RWPE2 (cell line): ENCODE measurements at places on chromosomes 1 and 21.

- no peak for DNase-seq
Measured at GRCh38 chr1:35558374-35559316, 1.0 kb downstream of the NCDN start.

- no peak for DNase-seq
Measured at GRCh38 chr1:44660176-44660575, 14.1 kb downstream of the TMEM53 start.

DNA sequence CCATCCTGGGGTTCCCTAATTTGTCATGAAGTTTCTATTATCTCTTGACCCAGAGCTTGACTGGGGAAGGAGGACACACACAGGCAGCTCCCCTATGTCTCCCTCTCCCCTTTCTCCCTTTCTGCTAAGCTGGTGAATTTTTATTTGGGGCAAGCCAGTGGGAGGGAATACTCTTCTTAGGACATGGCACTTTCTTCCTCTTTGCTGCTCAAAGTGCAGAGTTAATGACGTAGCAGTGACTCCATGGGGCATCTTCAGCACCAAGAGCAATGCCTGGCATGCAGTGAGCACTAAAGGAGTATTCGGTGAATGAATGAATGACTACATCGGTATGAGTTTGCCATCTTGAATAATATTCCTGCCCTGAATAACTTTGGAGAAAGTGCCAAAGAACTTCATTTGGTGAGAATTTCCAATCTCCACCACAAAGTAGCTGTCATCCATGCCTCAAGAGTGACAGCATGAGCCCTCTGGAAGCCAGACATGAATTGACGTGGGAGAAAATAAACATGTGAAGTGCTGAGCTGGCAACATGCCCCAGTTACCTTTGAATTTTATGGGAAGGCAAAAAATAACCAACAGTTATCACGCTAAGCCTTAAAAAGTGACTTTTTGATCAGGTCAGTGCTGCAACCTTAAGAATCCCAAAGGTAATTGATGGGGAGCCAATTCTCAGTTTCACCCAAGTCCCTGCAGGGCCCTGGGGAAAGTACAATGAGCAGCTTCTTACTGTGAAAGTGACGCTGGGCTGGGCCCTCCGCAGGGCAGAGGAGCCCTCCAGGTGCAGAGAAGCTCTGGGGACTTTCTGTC is 22.1 kb upstream of the ATF3 start:
- DNase-seq: no peak

GRCh38 chr1:83741770-83742169 is 257.2 kb downstream of the TTLL7 start:
- no peak for DNase-seq

- DNase-seq: no peak
Measured at GRCh38 chr1:34500451-34500850, 254.4 kb upstream of the GJB5 start.

GRCh38 chr1:240562111-240562590 is 49.8 kb downstream of the GREM2 start:
- DNase-seq: no peak

- DNase-seq: no peak
Measured at GRCh38 chr1:223670458-223671159, 5.1 kb upstream of the CAPN8 start.

DNA sequence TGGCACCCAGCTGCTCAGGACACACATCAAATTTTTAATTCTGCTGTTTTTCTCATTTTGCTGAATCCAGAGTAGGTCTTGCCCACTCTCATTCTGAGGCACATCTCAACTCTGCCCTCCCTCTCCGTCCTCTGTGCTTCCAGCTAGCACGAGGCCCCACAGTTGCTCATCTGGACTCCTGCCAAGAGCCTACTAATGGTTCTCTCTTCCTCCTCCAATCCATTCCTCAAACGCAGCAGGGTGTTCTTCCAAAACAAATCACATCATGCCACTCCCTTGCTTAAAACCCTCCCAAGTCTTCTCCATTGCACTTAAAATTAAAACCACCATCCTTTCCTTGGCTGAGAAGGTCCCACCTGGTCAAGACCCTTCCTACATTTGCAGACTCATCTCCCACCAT is 49.8 kb upstream of the SCAF4 start:
- no peak for DNase-seq

DNA sequence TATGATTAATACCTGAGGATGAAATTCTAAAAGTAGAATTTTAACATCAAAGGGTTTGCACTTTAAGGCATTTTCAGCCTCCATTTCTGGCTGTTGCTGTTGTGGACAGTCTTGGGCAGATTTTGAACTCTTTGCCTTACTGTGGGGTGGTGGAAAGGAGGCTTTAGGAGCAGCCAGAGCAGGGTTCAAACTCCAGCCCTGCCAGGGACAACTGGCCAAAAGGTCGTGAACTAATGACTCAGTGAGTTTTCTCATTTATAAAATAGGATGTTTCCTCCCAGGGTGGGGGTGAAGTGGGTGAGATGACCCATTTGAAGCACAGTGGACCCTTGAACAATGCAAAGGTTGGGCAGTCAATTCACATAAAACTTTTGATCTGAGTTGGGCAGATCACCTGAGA is 36.7 kb downstream of the MAPKAPK2 start:
- DNase-seq: no peak

GRCh38 chr1:83554174-83554573 is 444.8 kb downstream of the TTLL7 start:
- DNase-seq: no peak

DNA sequence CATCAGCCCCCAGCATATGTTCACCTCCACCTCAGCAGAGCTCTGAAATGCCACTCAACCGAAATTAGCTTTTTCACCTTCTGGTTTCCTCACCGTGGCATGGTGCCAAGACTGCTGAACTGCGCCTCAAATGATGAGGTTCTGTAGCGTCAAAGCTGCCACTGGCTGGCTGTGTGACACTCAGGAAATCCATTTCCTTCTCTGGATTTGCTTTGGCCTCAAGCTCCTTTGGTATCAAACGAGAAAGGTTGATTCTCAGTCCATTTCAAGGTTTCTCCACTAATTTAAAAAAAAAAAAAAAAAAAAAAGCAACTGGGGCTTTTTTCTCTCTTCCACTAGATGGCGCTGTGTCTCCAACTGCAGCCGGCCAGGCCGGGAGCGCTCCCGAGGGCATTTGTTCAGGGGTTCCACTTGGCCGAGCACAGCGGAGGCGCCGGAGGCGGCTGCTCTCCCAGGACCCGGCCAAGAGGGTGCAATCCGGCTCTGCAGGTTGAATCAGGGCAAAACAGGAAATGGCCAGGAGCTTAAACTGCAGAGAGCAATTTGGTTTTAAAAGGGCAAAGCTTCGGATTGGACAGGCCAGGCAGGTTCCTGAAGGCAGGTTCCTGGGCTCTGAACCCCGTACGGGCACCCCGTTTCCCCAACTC is 26.5 kb upstream of the PLA2G2C start:
- peak; percentile 78 for DNase-seq

DNA sequence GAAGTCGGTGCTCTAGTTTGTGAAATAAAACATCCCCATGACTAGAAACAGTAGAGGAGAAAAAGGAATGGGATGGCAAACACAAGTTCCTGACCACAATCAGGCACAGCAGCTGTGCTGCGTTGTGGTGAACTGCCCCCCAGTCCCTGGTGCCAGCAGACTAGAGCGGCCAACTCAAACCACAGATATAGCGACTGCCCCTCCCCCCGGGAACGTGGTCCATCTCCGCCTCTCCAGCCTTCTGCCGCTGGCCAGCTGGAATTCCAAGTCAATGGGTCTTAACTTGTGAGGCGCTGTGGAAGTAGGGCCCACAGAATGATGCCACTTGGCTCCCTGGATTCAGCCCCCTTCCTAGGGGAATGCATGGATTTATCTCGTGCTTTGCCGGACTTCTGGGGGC is 41.6 kb upstream of the ZNF678 start:
- DNase-seq: no peak

DNA sequence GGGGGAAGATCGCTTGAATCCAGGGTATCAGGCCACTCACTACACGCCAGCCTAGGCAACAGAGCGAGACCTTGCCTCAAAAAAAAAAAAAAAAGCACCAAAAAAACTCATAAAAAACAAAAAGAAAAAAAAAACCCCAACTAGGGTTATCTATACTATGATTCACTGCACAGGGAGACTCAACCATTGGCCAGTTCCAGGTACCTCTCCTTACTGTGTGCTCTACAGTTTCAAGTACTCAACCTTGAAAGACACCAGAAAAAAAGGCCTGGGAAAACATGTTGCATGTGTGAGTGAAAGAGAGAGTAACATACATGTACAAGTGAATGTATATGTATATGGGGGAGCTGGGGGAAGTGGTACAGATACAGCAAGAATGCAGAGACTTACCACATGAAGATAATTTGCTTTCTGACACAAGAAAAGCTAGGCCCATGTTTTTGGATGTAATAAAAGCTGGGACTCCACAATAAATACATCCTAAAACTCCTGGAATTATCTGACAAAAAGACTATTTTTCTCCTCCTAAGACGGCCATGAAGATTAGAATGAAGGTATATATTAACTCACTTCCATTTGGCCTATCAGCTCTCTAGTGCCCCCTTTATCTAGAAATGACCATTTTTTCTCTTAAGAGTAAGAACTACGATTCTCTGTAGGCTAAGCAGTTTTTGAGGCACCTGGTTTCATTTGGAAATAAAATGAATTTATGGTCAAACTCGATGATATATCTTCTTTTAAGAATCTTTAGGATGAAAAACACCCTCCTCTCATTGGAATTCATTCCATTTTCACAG is 52.2 kb downstream of the SLC27A3 start:
- no peak for DNase-seq

DNA sequence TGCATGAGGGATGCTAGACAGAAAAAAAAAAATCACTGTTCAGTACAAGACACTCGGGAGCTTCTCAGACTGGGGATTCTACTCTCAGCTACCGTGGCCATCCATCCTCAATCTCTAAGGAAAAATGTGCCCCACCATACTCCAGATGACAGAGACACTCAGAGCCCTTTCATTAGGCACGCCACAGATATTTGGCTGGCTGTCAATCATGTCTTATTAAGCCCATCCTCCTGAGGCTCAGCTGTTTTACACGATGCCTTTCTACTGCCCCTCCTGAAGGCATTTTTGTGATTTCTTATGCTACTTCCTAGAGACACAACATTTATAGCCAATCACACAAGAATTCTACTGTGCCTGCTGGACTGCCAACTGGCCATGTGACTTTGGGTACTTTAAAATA is 92.9 kb downstream of the KIF14 start:
- no peak for DNase-seq

GRCh38 chr1:204345941-204346645 is 13.6 kb downstream of the PLEKHA6 start:
- no peak for DNase-seq

GRCh38 chr1:24912376-24913273 is 17.5 kb downstream of the RUNX3 start:
- DNase-seq: no peak

DNA sequence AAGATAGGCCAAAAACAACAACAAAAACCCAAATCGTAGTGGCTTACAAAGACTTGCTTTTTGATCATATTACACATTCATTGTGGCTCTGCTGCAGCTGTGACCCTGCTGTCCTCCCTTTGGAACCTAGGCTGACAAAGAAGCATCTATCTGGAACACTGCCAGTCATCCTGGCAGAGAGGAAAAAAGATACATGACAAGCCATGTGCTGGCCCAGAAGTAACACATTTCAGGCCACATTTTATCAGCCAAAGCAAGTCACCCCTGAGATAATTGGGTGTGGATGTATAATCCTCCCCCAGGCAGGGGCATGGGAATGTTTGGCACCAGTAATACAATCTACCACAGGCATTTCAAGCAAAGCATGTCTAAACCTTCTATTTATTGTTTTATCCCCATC is 37.2 kb upstream of the AGO1 start:
- DNase-seq: no peak

DNA sequence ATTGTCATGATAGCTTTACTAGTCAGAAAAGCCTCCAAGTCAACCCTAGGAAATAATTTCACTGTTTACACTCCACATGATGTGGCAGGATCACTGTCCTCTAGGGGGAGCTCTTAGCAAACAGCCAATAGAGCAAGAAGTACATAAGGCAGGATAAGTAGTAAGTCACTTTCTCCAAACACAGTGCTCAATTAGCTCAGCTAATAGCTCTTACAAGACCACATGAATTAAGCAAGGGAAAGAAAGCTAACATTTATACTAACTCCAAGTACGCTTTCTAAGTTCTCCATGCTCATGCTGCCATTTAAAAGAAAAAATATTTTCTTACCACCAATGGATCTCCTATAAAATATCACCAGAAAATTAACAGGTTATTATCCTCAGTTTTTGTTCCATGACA is 66.9 kb upstream of the LRIF1 start:
- DNase-seq: no peak

- no peak for DNase-seq
Measured at GRCh38 chr1:80731241-80731894, 1069.4 kb upstream of the ADGRL2 start.

GRCh38 chr1:226064816-226065248 is 2.3 kb downstream of the H3-3A start:
- no peak for DNase-seq

DNA sequence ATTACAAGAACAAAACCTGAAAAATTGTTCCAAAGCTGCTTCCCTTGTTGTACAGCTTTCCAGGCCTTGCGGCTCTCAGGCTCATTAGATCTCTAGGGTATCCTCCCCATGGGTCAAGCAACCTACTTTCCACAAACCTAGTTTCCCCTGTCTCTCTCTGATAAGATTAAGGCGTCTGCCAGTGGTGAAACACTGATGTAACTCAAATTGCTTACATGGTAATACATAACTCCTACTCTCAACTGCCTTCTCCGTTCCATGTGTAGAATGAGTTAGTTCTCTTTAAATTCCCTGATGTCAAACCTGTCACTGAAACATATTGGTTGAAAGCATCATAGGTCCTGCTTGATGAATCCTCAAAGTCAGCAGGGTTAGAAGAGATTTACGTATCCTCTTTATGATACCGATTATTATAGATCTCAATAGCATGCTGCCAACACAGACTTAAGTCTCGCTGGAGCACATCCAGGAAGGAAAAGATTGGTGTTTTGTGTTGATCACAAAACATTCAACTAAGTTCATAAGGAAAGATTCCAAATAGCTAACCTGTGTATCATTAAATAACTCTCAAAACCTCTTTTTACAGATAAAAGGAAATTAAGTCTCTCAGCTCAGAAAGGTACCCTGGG is 10.6 kb downstream of the PPP1R15B start:
- no peak for DNase-seq

GRCh38 chr1:118124064-118124463 is 61.0 kb downstream of the SPAG17 start:
- no peak for DNase-seq

DNA sequence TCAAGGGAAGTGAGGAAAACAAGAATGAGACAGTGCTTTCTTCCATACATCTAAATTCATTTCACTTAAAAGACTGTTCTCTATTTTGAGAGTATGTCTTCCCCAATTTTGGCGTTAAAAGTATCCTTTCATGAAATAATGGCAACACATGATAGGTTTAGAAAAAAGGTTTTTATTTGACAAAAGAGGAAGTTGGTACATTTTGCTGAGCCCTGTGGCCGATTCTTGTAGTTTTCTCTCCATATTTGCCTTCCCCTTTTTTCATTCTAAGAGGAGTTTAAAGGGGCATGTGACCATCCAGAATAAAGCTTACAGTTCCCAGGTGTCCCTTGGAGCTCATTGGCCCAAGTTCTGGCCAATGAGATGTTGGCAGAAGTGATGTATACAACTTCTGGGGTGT is 140.4 kb upstream of the KCNE2 start:
- no peak for DNase-seq

GRCh38 chr1:240683576-240683975 is 71.6 kb upstream of the GREM2 start:
- no peak for DNase-seq

- DNase-seq: no peak
Measured at GRCh38 chr1:223219318-223219635, 76.2 kb upstream of the TLR5 start.

- DNase-seq: no peak
Measured at GRCh38 chr1:206925106-206925736, 3.5 kb upstream of the FCMR start.
